Retina (tissue), 1 donor: ENCODE measurements at places on chromosomes 5 and 9.

DNA sequence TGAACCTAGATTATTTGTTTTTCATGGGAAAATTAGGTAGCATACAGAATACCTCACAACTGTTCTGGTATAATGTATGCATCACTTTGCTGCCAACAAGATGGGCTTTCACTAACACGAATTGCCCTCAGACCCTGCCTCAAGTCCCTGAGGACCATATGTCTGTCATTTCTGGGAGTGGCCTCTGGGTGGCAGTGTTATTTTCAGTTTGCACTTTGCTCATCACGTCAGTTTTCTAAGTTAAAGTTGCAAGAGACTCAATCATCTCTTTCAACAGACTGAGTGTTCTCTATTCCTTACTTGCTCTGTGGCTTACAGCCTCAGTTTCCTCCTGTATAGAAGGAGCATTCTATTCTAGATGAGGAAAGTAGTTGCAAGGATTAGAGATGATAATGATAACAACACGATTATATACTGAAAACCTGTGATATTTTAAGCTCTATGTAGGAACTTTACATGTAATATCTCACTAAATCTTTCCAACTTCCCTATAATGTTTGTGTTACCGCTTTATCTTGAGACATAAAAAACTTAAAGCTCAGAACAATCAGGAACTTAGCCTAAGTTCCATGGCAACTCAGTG lies 55.7 kb downstream of the TSSK1B start:
- DNase-seq: peak; percentile 61

DNA sequence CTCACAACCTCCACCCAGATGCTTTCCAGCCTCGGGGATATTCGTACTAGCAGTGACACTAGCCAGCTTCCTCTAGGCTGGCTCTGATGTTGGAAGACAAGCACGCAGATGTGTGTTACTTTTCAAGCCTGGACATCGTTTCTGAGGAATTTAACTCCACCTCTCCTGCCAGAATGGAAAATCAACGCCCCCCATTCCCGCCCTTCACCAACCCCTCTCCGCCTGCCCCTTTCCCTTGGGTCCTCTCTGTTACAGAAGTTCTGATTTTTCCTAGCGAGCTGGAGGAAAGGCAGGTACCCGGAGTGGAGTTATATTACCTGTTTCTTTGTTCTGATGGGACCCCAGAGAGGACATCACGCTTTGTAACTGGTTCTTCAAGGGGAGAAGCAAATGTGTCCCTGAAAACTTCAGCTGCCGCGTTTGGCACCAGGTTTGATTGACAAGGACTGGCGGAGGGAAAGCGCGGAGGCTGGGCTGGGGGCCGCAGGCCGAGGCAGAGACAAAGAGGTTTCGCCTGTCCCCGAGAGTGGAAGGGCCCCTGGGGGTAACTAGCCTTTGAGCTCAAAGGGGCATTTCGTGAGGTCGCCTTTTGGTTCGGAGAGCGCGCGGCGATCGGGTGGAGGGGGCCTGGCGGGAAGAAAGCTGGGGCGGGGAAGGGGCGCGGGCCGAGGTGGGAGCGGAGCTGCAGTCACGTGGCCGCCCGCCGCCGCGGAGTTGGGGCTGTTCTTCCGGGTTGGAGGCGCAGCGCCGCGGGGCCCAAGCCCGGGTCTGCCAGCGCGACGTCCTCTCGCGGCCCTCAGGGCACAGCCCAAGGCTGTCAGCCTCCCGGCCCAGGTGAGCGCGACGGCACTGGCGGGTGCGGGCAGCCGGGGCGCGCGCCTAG lies at the start of gene NNT:
Gene NNT (plus strand): TSS at position 720 of the 883 bp plus-strand sequence. CDS start 6,016 bp downstream, outside the sequence.
- DNase-seq: peak; percentile 88

DNA sequence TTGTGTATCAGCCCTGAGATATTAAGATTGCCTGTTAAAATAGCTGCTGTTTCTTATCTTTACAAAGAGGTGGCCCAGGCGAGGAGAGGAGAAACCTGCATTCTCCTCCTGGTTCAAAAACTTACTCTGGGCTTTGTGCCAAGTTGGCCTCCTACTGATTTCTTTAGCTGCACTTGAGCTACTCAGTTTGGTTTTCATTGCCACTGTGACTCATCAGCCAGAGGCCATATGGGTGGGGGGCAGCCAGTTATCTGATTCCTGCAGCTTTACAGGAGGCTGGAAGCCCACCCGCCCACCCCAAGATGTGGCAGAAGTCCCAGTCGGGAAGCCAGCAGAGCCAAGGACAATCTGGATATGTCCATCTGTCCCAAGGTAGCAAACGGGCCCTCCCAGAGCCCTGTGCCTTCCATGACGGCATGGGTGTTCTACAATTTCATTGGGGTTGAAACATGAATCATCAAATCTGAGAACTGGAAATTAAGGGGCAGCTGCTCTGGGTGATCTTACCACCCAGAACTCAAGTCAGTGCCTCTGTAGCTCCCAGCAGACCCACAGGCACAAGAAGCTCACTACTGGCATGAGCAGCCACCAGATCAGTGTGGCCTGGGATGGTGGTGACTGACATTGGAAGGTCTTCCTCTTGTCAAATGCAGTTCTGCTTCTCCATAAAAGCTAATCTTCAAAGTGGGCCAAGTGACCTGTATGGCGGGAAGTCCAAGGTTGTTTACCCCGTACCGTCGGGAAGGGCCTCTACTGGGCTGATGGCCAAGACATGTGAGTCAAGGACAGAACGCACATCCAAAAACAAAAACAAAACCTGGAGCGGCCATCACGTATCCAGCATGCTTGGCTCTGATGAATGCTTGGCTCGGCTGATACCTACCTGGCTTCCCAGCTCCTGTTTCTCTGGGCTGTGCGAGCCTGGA lies 15.6 kb downstream of the FCN2 start:
- no peak for DNase-seq

- no peak for DNase-seq
Measured at GRCh38 chr5:1515921-1516571, 7.7 kb downstream of the LPCAT1 start.

DNA sequence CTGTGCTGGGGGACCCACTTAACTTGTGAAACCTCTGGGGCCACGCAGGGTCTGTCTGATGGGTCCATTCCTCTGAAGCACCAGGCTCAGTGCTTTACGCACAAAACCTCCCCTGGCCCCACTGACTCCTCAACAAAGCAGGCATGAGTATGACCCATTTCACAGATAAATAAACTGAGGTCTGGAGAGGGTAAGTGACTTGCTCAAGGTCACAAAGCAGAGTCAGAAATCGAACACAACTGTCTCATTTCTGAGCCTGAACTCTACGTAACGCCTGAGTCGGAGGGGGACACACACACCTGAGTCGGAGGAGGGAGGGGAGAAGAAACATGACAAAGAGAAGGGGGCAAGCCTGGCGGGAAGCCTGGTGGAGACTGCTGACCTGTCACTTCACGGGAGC lies 48.0 kb upstream of the RAPGEF1 start:
- no peak for DNase-seq

- peak; percentile 43 for DNase-seq
Measured at GRCh38 chr5:176577312-176578176, 28.4 kb downstream of the CDHR2 start.

DNA sequence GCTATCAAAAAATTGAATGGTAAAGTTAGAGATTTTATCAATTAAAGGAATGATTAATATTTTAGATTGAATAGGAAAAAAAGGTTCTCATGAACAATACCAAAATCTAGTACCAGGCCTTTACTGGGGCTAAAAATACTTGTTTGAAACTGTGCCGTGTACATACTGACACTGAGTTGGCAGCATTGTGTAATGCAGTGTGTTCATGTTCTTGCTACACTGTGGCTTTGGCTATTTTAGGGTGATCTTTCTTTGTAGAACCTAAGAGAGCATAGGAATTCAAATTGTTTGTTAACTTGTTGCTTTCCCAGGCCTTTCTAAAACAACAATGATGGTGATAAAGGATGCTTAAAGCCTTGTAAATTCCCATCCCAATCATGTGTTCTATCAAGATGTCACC lies 80.9 kb downstream of the KIF4B start:
- DNase-seq: no peak

- no peak for DNase-seq
Measured at GRCh38 chr9:131386281-131386680, 7.6 kb upstream of the PRRC2B start.

DNA sequence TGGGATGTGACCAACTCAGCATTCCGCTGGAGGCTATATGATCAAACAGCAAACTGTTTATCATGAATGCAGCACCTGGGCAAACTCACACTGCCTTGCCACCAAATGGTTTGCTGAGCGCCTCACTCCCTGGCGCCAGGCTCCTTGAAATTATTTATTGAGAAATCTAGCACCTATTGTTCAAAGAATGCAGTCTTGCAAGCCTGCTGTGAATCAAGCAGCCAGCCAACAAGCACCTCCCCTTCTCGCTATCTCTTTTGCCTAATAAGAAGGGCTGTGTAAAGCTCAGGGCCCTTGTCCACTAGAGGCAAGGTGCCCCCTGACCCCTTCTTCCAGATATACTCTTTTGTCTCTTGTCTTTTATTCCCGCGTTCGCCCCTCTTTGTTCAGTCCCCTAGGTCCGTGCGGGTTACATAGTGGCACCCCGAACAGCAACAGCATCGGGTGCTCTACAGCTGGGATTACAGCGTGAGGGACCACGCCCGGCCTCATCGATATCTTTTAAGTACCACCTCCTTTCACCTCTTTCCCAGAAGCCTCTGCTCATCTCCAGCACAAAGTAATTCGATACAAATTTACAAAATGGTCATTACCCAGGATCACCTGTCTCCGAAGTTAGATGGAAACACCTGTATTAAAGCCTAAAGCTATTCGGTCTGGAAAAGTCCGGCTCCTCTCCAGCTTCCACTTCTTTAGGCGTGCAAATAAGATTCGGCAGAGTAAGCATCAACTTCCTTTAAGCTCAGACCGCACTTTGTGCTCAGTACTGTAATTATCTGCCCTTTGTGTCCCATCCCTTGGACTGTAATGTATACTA lies 896 bp downstream of the RIGI start:
- peak; percentile 40 for DNase-seq

- DNase-seq: no peak
Measured at GRCh38 chr9:132733260-132733815, 63.1 kb downstream of the GTF3C4 start.

- no peak for DNase-seq
Measured at GRCh38 chr9:24793787-24794186, 248.1 kb upstream of the IZUMO3 start.

GRCh38 chr5:127813633-127814587 lies 110.7 kb downstream of the CCDC192 start:
- peak; percentile 24 for DNase-seq

- peak; percentile 74 for DNase-seq
Measured at GRCh38 chr9:134778841-134779411, 101.7 kb upstream of the FCN2 start.

- DNase-seq: no peak
Measured at GRCh38 chr5:8291641-8292040, 422.7 kb downstream of the MTRR start.

DNA sequence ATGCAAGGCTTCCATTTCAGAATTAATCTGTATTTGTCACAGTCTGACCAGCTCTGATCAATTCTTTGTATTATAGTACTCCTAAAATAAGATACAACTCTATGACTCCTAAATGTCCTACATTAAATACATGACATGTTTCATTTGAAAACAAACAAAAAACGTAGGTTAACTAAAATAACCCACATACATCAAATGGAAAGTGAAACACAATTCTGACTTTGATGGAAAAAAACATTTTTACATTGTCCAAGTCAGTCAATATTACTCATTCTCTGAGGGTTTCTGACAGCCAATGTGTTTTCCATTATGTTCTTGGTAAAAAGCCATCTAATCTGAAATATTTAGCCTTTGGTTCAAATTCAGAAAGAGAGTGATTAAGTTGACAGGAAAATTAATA lies 8.7 kb downstream of the HMGCS1 start:
- DNase-seq: no peak

GRCh38 chr5:56490971-56491468 lies 257.9 kb upstream of the ANKRD55 start:
- DNase-seq: no peak

DNA sequence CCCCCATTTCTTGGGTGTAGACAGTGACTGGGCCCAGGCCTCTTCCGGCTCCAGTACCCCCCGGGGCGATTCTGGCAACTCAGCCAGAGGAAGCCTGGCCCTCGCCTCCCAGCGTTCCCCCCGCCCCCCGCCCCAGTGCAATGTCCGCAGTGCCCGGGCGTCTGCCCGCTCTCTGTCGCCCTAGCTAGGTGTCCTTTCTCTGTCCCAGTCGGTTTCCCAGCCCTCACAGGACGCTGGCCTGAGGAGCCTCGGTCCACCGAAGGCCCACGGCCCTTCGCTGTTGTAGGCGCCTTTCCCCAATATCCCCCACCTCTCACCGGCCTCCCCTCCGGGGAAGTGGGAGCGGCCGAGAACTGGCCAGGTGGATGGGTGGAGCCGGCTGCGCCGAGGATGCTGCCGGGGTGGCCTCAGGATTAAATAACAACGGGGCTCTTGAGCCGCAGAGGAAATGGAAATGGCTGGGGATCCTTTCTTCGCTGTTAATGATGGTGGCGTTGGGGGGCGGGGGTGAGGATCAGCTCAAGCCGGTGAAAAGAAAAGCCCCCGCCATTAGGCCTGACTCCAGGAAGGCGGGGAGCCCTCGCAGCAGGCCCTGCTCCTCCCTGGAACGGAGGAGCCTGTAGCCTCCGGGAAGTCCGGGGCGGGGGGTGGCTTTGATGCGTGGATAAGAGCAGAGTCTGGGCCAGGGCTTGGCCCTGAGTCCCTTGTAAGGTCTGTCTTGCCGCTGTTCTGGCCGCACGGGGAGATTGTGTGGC lies 1.1 kb upstream of the SPRY4 start:
- DNase-seq: peak; percentile 80

- no peak for DNase-seq
Measured at GRCh38 chr5:83925321-83925954, 204.8 kb upstream of the HAPLN1 start.

DNA sequence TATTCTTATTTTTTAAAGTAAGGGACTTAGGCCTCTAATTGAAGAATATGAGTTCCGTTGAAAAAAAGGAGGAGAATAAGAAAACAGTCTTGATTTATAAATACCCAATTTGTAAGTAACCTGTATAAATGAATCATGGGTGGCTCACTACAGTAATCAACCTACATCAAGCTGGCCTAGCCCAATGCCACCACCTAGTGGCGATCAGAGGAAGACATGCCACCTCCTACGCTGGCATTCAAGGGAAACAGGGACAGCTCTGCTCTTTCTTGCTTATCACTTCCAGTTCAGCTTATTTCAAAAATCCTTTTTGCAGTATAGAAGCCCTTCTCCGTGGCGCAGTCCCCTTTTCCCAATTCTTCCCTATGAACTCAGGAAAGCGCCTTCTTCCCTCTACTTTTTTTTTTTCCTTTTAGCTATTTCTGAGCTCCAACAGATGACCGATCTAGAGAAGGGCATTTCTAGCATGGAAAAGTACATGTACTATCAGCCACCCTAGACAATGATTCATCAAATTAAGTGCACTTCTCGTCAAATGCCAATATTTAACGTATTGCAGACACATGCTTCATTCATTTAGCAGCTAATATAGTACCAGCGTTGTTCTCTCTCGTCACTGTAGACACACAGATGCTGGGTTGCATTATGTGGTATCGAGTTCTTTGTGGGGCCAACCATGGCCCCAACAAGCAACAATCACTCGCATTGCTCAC lies 28.3 kb downstream of the PTPN3 start:
- peak; percentile 71 for DNase-seq

DNA sequence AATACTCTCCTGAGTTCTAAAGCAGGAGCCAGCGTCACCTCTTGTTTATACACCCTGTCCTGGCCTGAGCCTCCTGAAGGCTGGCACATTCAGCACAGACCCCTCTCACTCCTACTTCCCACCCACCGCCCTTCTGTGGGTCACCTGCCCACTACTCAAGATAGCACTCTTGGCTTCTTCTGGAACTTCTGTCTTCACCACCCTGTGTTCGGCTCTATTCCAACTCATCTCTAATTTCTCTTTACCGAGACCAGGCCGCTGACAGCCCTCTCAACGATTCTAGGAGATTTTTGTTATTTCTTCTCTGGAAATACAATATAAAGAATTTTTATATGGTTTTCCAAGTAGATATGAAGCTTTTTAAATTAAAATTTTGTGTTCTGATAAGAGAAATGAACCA lies 57.4 kb downstream of the IRF1 start:
- DNase-seq: no peak
